ENCODE measurements at places on chromosomes 1 and 21. TPM values are rescaled to one million over a fixed set of nuclear protein-coding genes. Genes with fewer than 3 reads are reported as not detected.

GRCh38 chr1:100051401-100051800, 81.3 kb downstream of the SASS6 start:
- no peak overlapping the region for H3K27ac ChIP-seq
- no peaks in the 10 kb centered on the region for H3K4me1 ChIP-seq
- no peaks in the 10 kb centered on the region for H3K27me3 ChIP-seq
- H3K36me3 ChIP-seq, result no peaks in the 10 kb centered on the region
- no peak overlapping the region for H3K4me3 ChIP-seq

GRCh38 chr1:153977250-153978240, at the start of gene JTB:
Gene JTB (minus strand): TSS chr1:153977674. CDS start chr1:153977252, 422 bp downstream.
- peaks cover 2% of the 10 kb centered on the region for H3K36me3 ChIP-seq
- peak within 1 kb of the TSS; percentile 83 for H3K27ac ChIP-seq
- H3K4me3 ChIP-seq, result peak within 1 kb of the TSS; percentile 91
- peak; percentile 96 for DNase-seq
- H3K4me1 ChIP-seq, result no peaks in the 10 kb centered on the region

DNA sequence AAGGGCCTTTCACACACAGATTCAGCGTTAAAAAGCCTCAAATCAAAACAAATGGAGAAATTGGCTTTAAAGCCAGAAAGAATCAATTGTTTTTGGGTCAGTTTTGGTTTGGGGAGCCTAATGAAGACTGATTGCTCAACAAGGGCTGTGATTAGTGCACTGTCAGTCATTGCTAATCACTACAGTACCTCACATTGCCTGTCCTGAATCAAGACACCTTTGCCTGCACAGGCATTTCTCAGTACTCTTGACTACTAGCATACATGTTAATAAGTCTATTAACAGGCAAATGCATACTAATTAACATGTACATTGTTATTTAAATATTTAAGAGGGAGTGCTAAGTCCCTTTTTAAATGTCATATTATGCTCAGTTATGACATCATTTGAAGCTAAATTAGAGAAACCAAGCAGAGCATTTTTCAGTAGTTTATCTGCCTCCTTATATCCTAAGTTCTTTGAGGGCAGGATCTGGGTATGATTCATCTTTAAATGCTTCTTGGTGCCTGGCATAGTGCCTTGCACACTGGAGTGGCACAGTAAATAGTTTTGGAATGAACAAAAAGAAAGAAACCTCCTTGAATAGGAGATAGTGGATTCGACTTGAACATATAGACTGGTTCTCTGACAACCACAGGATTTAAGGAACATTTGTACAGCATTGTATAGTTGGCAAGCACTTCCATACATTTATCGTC, 25.8 kb upstream of the CCN1 start:
- DNase-seq, result no peak
- no peaks in the 10 kb centered on the region for H3K27me3 ChIP-seq
- no peak overlapping the region for H3K4me3 ChIP-seq
- H3K36me3 ChIP-seq, result no peaks in the 10 kb centered on the region

DNA sequence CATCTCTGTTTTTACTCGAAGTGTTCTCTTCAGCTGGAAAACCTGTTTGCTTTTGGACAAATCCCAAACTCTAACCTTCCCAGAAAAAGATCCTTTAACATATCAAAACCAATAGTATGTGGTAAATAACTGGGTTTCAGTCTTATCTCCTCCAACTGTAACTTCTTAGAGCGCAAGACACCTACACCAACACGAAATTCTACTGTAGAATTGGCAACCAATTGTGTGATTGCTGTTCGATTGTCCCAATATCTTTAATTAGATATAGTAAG, 5.8 kb upstream of the MPZL1 start:
- no peak for DNase-seq
- H3K4me3 ChIP-seq, result peak overlapping the region; percentile 75
- no peaks in the 10 kb centered on the region for H3K36me3 ChIP-seq
- no peaks in the 10 kb centered on the region for H3K27me3 ChIP-seq
- H3K27ac ChIP-seq, result no peak overlapping the region

The KCNC4 gene
- 12.9 TPM for polyA plus RNA-seq

DNA sequence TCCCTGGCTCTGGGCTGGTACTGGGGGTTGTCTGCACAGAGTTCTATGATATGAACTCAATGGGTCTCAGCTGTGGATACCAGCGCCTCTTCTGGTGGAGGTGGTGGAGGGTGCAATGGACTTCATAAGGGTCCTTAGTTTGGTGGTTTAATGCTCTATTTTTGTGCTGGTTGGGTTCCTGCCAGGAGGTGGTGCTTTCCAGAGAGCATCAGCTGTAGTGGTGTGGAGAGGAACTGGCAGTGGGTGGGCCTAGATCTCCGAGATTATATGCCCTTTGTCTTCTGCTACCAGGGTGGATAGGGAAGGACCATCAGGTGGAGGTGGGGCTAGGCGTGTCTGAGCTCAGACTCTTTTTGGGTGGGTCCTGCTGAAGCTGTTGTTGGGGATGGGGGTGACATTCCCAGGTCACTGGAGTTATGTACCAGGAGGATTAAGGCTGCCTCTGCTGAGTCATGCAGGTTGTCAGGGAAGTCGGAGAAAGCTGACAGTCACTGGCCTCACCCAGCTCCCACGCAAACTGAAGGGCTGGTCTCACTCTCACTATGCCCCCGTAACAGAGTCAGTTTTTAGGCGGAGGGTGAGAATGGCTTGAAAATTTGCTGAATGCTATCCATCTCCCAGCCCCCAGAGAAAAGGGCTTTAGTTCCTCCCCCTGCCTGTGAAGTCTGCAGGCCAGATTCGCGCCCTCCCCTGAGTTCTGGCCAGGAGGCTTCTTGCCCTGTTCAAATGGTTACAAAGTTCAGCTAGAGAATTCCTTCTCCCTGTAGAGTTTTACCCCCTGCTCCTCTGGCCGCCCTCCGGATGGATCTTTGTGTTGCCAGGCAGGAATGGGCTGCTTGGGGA, 902.9 kb downstream of the LTN1 start:
- H3K36me3 ChIP-seq, result no peaks in the 10 kb centered on the region
- H3K4me1 ChIP-seq, result no peaks in the 10 kb centered on the region
- H3K4me3 ChIP-seq, result no peak overlapping the region

GRCh38 chr1:54406339-54407153, at the start of gene SSBP3:
Gene SSBP3 (minus strand): TSS chr1:54406394.
- H3K4me3 ChIP-seq, result peak within 1 kb of the TSS; percentile 85
- peaks cover 8% of the 10 kb centered on the region for H3K4me1 ChIP-seq
- no peaks in the 10 kb centered on the region for H3K27me3 ChIP-seq
- peaks cover under 1% of the 10 kb centered on the region for H3K36me3 ChIP-seq

The DMRTA2 gene
- not detected for polyA plus RNA-seq

GRCh38 chr1:242651817-242652216, 127.3 kb upstream of the PLD5 start:
- H3K27ac ChIP-seq, result no peak overlapping the region
- no peak overlapping the region for H3K4me3 ChIP-seq
- no peaks in the 10 kb centered on the region for H3K4me1 ChIP-seq

- no peaks in the 10 kb centered on the region for H3K36me3 ChIP-seq
- DNase-seq, result no peak
- no peak overlapping the region for H3K27ac ChIP-seq
- H3K4me1 ChIP-seq, result no peaks in the 10 kb centered on the region
Measured at GRCh38 chr1:38929054-38929453, 12.6 kb downstream of the RHBDL2 start.

- DNase-seq, result no peak
- H3K36me3 ChIP-seq, result no peaks in the 10 kb centered on the region
- no peak overlapping the region for H3K27ac ChIP-seq
- H3K4me1 ChIP-seq, result no peaks in the 10 kb centered on the region
- no peaks in the 10 kb centered on the region for H3K27me3 ChIP-seq
- no peak overlapping the region for H3K4me3 ChIP-seq
Measured at GRCh38 chr1:172616636-172617035, 42.3 kb upstream of the FASLG start.

The KCNE2 gene
- polyA plus RNA-seq, result 0.80 TPM

- H3K36me3 ChIP-seq, result no peaks in the 10 kb centered on the region
- H3K27ac ChIP-seq, result no peak overlapping the region
- no peak for DNase-seq
- no peak overlapping the region for H3K4me3 ChIP-seq
- no peaks in the 10 kb centered on the region for H3K27me3 ChIP-seq
- no peaks in the 10 kb centered on the region for H3K4me1 ChIP-seq
Measured at GRCh38 chr1:117565076-117565556, 40.7 kb upstream of the TENT5C start.
